NCI-H187 (cell line): ENCODE measurements at places on chromosomes 1 and 21.
A peak's percentile ranks its signal among the peaks of the same experiment; 100 is the strongest.

GRCh38 chr1:220573836-220574235 lies 45.9 kb downstream of the MARK1 start:
- no peak for DNase-seq

DNA sequence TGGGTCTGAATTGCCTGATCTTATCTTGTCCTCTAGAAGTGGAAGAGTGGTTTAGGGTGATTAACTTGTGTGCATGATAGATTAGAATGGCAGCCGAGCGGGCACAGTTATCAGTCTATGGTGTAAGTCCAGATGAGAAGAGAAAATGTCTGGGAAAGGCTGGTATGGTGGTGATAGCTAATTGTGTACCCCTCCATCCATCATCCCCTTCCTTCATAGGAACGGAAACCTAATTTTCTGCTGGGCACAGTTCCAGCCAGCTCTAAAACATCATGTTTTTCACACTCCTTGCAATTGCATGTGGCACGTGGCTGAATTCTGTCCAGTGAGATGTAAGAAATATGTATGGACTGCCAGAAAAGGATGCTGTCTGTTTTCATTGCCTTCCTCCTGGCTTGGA lies 40.9 kb upstream of the ZP4 start:
- no peak for DNase-seq

- no peak for DNase-seq
These were observed 285.4 kb upstream of the USP24 start for GRCh38 chr1:55500601-55501000.

DNA sequence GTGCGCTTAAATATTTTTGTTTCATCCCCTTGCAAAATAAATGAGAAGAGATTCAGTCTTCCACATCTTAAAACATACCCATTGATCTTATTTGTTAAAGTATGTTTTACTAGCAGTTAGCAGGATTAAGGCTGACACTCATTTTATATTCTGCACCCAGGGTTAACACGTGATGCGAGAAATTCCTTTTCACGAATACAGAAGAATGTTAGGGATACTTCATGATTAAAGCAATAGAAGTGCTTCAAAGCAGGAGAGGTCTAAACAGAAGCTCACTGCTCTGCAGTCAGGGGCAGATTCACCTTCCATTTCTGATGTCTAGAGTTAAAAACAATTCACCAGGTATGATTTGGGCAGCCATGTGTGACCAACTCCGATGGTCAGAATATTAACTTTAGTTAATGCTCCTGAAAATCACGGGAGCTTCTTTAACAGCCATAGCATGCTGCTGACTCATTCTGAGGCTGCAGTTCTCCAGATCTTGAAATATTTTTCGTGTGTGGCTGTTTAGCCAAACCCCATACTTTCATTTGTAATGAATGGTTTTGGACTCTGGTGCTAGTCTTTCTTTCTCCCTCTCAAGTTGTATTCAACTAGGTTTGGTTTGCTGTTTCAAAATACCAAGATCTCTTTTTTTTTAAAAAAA lies 19.7 kb downstream of the BCAR3 start:
- DNase-seq: no peak

- DNase-seq: peak; percentile 24
These were observed 245.1 kb downstream of the PTBP2 start for GRCh38 chr1:96966536-96967138.

GRCh38 chr21:42473498-42474042 lies 22.5 kb downstream of the RSPH1 start:
- DNase-seq: no peak

- no peak for DNase-seq
These were observed 81.9 kb upstream of the EDN2 start for GRCh38 chr1:41566274-41566885.

- peak; percentile 21 for DNase-seq
These were observed at the start of gene DNAH14 for GRCh38 chr1:224929335-224930237. DNAH14 (plus strand) TSS chr1:224929675; CDS start chr1:224952703, 23,028 bp downstream.

GRCh38 chr1:220353229-220354012 lies 81.2 kb upstream of the RAB3GAP2 start:
- DNase-seq: no peak

DNA sequence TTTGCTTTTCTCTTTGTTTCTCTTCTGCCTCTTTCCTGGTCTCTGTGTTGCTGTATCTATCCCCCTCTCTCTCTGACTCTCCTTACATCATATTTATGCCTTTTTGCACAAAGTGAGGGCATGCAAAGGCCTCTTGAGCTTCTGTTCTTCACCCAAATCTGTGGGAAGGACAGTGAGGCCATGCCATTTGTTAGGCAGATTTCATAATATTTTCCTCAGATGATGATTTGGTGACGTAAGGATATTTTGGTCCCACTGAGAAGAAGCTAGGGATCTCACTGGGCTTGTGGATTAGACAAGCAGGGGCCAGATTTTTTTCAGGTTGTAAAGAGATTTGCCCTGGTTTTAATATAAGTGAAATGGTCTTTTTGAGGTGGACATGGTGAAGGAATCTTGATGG lies 249.4 kb upstream of the USP24 start:
- no peak for DNase-seq

DNA sequence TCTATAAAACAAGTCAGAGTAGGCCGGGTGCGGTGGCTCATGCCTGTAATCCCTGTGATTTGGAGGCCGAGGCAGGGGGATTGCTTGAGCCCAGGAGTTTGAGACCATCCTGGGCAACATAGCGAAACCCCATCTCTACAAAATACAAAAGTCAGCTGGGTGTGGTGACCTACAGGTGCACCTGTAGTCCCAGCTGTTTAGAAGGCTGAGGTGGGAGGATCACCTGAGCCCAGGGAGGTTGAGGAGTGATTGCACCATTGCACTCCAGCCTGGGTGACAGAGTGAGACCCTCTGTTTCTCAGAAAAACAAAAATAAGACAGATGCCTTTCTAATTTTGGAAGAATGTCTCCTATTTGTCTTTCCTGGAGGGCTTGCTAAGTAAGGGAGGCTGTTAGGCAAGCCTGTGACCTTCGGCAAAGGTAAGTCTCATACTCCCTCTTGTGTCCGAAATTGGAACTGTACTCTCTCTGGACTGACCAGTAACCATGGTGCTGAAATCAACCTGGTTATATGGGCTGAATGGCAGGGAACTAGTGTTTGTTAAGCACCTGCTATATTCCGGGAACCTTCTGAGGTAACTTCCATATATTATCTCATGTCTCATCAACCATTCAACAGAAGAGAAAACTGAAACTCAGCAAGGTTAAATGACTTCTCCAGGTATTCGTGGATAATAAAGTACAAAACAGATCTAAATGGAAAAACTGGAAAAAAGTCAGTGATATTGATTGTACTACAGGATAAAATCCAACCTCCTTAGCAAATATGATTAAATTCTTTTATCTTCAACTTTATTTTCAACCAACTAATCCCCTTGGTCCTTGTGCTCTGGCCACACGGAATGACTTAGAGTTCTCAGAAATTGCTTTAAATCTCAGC lies 11.8 kb upstream of the RAB3B start:
- peak; percentile 64 for DNase-seq

DNA sequence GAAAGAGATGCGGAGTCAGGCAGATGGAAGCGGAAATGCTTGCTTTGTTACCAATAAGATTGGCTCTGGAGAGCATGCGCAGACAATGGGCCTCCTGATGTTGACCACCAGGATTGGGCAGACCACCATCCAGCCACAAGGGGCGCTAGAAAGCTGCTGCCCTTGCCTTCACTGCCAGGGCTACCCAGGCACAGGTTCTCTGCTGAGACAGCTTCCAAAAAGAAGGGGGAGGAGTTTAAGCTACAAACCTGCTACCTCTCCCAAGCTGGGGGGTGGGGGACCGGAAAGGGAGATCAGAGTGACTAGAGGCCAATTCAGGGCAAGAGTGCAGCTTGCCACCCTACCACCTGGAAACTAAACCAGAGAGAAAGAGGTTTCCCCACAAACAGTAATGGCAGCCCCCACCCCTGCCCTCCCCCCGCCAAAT lies 369.7 kb downstream of the RRAGC start:
- peak; percentile 28 for DNase-seq

- no peak for DNase-seq
These were observed 102.6 kb upstream of the ZNF644 start for GRCh38 chr1:91124290-91124985.

- DNase-seq: no peak
These were observed 37.6 kb downstream of the KRTAP10-1 start for GRCh38 chr21:44502171-44502958.

DNA sequence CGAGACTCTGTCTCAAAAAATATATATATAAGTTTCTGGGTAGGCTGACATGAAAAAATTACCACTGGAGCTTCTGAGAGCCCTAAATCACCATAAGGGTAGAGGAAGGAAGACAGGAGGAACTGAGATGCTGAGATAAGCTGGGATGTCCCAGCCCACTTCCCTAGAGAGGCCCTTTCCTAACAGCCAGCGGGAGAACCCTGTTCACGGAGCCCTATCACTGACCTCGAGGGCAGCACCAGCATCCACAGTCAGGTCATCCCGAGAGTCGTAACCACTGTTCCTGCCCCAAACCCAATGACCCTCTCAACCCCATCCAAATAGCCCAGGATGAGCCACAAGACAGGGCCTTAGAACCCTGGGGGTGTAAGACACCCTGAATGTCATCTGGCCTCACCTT lies 77.5 kb downstream of the CD34 start:
- DNase-seq: no peak

GRCh38 chr1:194919146-194919545 lies 1689.1 kb downstream of the KCNT2 start:
- DNase-seq: no peak

- DNase-seq: no peak
These were observed 32.5 kb downstream of the IQGAP3 start for GRCh38 chr1:156539818-156540355.

DNA sequence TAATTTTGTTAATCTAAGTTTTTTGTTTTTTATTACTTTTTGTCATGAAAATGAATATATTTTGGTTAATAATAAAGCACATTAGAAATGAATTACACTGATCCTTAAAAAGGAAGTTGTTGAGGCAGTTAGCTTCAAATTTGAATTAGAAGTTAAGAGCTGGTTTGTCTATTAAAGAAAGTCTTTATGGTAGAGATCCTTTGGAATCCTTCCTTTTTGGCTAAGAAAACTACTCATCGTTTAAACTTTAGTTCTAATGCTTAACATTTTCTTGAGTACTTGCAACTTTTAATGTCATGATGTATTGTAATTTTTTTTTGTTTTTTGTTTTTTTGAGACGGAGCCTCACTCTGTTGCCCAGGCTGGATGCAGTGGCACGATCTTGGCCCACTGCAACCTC lies 2.4 kb downstream of the PTBP2 start:
- DNase-seq: no peak

DNA sequence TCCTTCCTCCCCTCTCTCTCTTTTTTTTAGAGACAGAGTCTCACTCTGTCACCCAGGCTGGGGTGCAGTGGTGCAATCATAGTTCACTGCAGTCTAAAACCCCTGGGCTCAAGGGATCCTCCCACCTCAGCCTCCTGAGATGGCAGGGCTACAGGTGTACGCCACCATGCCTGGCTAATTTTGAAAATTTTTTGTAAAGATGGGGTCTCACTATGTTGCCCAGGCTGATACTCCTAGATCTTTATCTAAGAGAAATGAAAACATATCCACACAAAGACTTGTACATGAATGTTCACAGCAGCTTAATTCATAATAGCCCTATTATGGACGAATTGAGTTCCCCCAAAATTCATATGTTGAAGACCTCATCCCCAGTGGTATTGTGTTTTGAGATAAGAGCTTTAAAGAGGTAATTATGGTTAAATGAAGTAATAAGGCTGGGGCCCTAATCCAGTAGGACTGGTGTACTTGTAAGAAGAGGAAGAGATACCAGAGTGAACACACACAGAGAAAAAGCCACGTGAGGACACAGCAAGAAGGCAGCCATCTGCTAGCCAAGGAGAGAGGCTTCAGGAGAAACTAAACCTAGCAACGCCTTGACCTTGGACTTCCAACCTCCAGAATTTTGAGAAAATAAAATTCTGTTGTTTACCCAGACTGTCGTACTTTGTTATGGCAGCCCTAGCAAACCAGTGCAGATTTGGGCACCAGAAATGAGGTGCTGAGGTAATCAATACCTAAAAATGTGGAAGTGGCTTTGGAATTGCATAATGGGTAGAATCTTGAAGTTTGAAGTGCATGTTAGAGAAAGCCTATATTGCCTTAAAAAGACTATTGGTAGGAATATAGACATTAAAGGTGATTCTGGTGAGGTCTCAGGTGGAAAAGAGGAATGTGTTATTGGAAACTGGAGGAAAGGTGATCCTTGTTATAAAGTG lies 13.2 kb downstream of the IFNLR1 start:
- DNase-seq: no peak

GRCh38 chr1:174964261-174964971 lies 35.3 kb upstream of the CACYBP start:
- DNase-seq: peak; percentile 63

- DNase-seq: no peak
These were observed 428.6 kb upstream of the CAMK1G start for GRCh38 chr1:209154912-209155311.

- DNase-seq: no peak
These were observed 18.4 kb downstream of the MTX1 start for GRCh38 chr1:155226910-155227260.

GRCh38 chr1:225771661-225772322 lies 5.8 kb upstream of the SRP9 start:
- no peak for DNase-seq

- no peak for DNase-seq
These were observed 86.9 kb upstream of the KCNE2 start for GRCh38 chr21:34276711-34277425.

- peak; percentile 64 for DNase-seq
These were observed at the start of gene CLCNKB for GRCh38 chr1:16043521-16043920. CLCNKB (plus strand) TSS chr1:16043782; CDS start chr1:16044493, 711 bp downstream.

DNA sequence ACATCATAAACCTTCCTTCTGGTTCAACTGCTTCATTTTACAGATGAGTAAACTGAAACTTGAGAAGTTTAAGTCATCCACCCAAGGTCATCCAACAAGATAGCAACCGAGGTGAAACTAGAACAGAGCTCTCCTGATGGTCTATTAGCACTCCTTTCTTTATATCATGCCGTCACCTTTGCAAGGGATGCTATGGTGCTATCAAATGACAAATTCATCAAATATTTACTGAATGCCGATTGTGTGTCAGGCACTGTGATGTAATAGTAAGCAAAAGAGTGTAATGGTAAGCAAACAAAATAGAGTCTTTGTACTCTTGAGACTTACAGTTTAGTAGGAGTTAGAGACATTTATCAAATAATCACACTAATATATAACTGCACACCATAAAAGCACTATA lies 14.0 kb upstream of the SGIP1 start:
- no peak for DNase-seq

DNA sequence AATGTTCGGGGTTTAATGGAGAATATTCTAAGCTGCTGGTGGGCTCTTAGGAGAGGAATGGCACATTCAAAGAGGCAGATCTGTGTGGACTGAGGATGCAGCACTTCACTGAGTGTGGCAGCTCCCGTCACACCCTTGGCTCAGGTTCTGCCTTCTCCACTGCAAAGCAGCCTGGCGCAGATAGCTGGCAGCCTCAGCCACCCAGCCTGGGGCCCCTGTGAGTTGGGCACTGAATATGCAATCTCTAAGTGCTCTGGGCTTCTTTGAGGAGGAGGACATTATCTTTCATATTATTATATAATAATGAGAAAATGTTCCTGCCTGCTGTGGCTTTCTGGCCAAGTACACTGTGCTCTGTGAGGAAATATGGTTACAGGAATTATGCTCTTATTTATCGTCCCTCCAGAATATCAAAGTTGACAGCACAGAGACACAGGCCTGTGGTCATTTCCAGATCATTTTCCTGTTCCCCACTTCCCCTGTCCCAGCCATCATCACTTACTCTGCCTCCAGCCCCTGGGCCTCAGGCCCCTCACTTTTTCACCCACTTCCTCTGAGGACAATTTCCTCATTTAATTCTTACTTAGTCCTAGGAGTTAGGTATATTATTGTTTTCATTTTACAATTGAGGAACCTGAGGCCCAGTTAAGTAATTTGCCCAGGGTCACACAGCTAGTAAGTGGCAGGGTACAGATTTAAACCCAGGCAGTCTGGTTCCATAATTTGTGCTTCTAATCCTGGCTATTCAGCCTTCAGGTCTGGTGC lies 53.6 kb downstream of the MAB21L3 start:
- DNase-seq: no peak
